Epithelial cell of prostate (primary cell): ENCODE measurements at places on chromosomes 2 and 18.

DNA sequence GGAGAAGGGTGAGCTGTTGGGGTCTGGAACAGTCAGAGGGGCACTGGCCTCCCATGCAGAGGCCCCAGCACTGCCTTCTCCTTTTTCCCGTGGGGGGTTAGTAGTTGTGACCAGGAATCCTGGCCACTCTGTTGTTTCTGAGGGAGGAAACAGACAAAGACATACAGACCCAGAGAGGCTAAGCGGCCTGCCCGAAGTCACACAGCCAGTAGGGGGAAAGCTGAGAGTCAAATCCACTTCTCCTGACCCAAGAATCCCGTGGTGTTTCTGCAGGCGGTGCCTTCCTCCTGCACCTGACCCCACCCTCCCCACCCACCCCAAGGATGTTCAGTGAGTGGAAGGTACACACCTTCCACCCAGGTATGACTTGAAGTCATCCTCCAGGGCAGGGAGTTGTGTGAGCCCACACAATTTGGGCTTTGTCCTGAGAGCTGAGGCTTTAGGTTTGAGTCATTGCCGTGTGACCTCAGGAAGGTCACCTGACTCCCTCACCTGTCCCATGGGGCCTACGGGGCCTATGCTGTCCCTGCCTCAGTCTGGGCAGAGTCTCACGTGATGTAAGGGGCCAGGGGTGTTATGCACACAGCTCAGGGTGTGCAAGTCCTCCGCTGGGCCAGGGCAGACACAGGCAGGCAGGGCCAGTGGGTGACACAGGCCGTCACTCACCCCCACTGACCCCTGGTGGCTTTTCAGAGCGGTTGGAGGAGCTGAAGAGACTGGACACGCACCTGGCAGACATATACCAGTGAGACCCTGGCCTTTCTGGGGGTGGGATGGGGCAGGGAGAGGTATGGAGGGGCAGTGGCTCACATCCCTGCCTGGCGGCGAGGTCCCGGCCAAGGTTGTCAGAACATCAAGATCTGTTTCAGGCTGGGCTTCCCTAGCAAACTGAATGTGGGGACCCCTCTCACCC, 5.0 kb downstream of the NT5DC4 start:
- peak; percentile 59 for DNase-seq

GRCh38 chr18:75475228-75475627, 47.7 kb upstream of the SMIM21 start:
- DNase-seq, result peak; percentile 16

- DNase-seq, result no peak
These were observed 75.8 kb upstream of the TCF7L1 start for GRCh38 chr2:85057226-85057962.

DNA sequence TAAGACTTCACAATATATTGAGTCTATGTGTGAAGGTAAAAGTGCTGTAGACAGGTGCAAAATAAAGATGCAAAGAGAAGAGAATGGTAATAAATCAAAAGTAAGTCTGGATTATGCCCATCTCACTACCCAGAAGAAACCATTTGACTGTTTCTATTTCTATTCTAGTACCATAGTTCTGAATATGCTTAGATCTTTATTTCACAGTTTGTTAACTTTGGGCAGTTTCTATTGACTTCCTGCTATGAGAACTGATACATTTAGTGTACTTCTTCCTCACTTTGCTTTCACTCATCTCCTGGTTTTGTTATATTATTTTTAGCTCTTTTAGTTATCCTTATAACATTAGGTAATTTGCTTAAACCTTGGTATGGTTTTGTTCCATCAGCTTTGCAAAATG, 94.9 kb downstream of the HS1BP3 start:
- DNase-seq, result no peak

- DNase-seq, result no peak
These were observed 28.3 kb upstream of the FZD7 start for GRCh38 chr2:202005272-202005887.

GRCh38 chr2:3494984-3495666, 24.2 kb downstream of the ADI1 start:
- DNase-seq, result no peak

GRCh38 chr18:33212363-33212762, 228.2 kb downstream of the CCDC178 start:
- DNase-seq, result peak; percentile 79

DNA sequence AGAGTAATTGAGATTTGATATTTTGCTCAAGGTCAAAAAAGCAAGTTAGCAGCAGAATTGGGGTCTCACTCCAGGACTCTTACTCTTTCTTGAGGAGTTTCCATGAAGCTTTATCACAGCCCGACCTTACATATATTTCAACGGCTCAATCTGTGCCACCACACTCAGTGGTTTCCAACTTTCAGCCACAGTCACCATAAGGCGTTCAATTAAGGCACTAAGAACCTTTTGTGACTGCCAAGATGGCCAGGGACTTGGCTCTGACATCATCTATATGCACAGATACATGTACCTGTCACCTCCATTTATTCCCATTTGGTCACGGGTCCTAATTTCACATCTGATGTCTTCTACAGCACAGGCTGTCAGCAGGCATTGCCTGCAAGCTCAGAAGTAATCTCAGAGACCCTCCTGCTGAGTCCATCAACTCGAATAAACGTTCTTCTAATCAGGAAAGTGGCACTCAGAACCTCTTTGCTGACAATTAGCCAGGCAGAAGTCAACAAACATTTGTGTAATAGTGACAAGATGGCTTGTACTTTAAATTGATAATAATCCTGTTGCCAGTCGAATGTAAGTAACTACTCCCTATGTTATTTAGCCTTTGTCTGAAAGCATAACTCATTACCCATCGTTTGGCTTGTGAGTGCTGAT, 16.1 kb downstream of the DYTN start:
- DNase-seq, result no peak

- no peak for DNase-seq
These were observed 174.2 kb downstream of the SOCS6 start for GRCh38 chr18:70463085-70463484.

- no peak for DNase-seq
These were observed 29.5 kb downstream of the RASGRP3 start for GRCh38 chr2:33505966-33506365.

DNA sequence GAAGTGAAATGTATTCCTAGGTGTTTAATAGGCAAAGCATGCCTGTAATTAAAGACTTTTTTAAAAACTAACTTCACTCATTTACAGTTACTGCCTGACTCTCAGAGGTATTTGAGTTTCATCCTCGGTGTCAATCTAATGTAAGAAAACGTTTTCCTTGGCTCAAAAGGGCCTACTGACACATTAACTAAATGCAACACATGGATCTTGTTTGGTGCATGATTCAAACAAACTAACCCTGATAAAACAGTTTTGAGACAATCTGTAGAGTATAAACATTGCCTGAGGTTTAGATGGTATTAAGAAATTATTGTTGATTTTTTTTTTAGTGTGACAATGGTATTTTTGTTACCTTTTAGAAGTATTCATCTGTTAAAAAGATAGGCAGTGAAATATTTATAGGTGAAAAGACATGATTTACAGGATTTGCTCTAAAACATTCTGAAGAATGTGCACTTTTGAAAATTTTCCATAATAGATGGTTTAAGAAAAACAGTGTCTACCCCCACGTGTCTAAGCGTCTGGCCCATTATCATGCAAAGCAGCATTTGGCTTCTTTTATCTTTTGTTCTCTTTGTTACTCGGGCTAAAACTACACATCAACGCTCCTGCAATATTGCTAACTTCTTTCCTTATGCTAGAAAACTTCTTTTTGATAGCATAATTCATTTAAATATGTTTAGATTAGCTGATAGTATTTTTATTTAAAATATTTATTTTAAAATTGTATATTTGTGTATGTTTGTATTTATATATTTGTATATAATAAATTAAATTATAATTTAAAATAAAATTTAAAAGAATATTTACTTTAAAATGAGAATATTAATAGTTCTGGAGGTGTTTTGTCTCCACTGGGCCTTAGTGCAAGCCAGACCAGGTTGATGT, 160.2 kb upstream of the NDUFV2 start:
- no peak for DNase-seq

- DNase-seq, result no peak
These were observed 424 bp upstream of the ANKRD44 start for GRCh38 chr2:197310987-197311420.

- no peak for DNase-seq
These were observed 255.0 kb downstream of the CAMKMT start for GRCh38 chr2:44616667-44617155.

DNA sequence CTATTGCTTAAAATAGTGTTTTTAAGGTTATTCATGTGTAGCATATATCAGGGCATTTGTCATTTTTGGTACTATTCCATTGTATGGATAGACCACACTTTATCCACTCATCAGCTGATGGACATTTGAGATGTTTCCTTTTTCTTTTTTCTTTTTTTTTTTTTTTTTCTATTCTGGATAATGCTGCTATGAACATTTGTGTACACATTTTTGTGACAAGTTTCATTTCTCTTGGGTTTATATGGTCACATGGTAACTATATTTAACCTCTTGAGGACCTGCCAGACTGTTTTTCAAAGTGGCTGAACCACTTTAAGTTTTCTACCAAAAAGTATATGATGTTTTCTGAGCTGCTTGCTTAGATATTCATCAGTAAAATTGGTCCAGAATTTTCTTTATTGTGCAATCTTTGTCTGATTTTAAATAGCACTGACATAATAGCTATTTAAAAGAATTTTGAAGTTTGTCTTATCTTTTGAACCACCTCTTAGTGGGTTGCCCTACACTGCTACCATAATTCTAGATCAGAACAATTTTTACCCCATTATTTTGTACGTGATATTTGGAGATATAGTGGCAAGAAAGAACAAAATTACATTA, 219.4 kb upstream of the SIX3 start:
- DNase-seq, result no peak

DNA sequence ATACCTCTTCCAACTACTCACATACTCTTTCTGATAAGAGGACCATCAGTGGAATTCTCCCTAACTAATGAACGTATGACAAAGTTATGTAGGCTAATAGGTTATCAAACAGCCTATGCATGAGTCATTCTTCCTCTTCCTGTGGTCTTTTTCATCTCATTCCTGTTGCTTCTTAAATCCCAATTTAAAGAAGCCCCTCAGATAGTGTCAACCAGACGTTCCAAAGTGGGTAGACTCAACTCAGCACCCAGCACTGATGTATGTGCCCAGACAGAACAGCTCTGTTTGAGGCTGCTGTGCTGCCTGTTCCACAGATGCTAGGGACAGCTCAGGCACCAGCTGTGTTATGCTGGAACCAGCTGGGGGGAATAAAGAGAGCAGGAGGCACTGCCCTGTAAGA, 52.6 kb downstream of the CXCR4 start:
- DNase-seq, result no peak

DNA sequence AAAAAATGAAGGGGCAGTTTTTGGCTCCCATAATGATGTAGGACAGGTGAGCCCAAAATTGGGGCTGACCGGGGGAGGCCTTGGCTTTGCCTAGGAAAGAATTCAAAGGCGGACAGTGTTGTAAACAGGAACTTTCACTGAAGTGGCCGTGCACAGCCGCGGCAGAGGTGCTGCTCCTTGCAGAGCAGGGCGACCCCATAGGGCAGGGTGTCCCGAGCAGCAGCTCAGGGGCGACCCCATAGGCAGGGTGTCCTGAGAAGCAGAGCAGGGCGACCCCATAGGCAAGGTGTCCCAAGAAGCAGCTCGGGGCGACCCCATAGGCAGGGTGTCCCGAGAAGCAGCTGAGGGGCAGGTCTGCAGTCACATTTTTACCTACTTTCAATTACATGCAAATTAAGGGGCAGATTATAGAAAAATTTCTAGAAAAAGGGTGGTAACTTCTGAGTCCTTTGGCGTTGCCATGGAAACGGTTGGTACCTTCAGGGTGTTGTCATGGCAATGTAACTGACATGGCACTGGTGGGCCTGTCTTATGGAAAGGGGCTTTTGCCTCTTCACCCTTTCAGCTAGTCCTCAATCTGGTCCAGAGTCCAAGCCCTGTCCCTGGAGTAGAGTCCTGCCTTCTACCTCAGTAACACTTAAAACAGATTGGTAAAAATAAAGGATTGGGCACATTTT, 134.5 kb downstream of the FBXO15 start:
- DNase-seq, result no peak

DNA sequence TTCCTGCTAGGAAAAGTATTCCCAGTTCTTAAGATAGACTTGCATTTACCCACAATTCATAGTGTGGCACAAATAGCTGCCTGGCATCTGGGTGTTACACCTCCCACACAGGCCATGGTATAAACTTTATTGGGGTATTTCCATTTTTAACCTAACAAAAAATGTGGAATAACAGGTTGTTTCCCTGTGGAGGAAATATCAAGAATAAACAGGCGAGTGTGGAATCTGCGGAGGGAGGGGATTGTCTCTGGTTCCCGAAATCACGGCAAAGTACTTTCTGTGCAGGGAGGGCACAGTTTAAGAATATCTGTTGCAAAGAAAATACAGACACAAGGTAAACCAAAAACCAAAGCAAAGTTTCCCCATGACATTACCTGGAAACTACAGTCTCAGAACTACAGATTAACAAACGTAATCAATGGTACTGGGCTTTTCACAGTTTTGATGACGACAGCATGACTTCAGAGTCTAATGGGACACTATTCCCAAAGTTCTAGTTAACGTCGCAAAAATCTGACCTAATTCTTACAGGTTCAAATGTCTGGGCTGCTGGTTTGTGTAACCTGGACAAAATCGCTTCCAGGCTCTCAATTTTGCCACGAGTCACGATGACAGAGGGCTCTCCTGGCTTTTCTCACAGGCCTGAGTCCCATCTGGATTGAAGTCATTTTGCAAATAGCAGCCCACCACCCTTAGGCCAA, 1.4 kb downstream of the STARD7 start:
- no peak for DNase-seq
